ENCODE measurements at places on chromosomes 1 and 21.

- DNase-seq: peak; percentile 99
Observed at GRCh38 chr1:62436466-62437272, at the start of gene USP1. Gene USP1, plus strand, starts transcription at chr1:62437049. Its CDS starts 2,819 bp downstream, at chr1:62439868.

DNA sequence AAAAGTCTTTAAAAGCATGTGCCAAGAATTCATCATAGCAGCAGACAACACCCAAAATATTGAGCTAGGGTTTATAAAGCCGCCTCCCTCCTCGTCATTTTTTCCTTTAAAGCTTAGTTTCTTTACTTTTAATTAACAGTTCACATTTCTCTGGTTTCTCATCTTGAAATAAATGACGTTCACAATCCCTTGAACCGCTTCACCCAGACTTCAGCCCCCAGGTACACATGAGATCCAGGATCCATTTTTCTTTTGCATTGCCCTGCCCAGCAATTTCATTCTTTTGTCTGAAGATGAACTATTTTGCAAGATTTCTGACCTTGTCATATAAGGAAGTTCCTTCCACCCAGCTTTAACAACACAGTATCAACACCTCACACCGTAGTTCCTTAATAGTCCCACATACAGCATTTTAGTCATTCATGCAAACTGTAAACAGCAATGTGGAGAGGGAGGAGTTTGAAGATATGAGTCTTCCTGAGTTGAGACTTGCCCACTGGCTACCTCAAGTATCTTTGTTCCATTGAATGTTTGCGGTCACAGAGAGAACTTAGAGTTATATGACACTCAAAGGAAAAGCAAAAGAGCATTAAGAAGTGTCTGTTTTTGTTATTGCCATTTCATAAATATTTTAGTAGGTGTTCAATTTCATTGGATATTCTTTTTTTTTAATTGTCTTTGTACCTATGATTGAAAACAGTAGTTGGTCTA lies 35.3 kb upstream of the CACYBP start:
- DNase-seq: peak; percentile 78

DNA sequence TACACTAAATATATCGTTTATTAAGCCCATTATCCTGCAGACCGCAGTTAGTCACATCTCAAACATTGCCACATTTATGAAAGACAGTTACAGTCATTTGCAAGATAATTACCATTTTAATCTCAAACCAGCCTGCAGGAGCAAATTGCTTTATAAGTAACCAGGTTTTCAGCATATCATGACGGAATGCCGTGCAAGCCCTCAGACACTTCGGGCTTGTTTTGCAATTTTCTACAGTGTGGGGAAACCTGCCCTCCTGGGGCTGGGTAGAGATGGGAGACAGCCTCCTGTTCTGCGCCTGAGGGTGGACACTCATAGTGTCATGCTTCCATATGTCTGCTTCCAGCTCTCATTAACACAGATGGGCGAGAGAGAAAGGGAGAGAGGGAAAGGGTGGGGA lies 563.9 kb downstream of the NPHP4 start:
- DNase-seq: no peak

- DNase-seq: peak; percentile 60
Observed at GRCh38 chr1:174726167-174726879, 273.4 kb upstream of the CACYBP start.

DNA sequence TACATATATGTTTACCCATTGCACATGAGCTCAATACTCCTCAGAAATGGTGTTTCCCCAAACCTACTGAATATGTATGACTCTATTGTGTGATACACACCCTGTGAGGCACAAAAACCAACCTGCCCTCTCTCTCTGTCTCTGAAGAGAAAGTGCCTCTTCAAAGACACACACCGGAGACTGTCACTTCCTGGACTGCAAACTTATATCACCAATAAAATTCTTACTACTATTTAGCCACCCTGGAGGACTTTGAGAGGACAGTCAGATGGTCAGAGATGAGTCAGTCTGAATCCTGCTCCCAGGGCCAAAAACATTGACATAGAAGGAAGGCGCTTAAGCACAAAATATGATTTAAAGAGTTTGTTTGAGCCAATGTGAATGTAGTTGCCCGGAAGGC lies 110.4 kb downstream of the PPIAL4G start:
- no peak for DNase-seq

DNA sequence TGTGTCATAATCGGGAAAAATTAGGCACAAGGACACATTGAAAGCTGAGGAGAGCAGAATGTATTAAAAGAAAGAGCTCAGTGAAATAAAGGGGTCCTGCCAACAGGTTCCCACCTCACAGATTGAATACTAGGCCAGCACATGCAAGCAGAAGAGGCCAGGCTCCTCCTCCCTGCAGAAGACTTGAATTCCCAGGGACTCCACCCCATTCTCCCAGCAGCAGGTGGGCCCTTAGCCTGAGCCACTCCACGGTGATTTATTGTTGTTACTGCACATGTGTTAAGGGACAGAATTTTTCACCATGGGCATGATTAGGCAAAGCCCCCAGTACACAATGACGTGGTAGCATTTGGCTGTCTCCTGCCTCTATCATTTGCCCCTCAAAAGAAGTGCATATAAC lies 1844.7 kb downstream of the NCAM2 start:
- no peak for DNase-seq

DNA sequence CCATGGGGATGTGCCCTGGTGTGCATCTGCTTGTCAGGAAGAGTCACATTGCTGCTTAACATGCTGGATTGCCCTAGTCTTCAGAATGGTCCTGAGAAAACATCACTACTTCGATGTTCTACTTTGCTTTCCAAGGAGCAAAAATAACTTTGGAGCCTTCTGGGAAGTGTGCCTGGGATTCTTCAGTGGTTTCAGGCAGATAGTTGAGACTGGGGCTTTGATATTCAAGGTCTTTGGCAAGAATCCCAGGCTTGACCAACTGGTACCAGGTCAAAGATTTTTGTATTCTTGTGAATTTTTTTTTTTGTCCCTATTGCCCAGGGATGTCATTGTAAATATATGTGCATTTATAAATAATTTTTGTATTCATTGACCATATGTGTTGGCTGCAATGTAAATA lies 51.4 kb downstream of the LRIG2 start:
- no peak for DNase-seq

GRCh38 chr1:6056572-6056948 lies 10.9 kb downstream of the KCNAB2 start:
- no peak for DNase-seq

DNA sequence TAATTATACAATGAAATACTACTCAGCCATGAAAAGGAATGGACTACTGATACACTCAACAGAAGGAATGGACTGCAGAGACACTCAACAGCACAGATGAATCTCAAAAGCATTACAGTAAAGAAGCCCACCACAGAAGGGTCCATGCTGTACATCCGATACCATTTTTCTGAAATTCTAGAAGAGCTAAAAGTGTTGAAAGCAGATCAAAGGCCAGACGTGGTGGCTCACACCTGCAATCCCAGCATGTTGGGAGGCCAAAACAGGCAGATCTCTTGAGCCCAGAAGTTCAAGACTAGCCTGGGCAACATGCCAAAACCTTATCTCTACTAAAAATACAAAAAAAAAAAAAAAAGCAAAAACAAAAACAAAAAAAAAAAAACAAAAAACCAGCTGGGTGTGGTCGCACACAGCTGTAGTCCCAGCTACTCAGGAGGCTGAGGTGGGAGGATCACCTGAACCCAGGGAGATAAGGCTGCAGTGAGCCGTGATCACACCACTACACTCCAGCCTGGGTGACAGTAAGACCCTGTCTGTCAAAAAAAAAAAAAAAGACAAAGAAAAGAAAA lies 15.5 kb downstream of the PPP1R15B start:
- no peak for DNase-seq

DNA sequence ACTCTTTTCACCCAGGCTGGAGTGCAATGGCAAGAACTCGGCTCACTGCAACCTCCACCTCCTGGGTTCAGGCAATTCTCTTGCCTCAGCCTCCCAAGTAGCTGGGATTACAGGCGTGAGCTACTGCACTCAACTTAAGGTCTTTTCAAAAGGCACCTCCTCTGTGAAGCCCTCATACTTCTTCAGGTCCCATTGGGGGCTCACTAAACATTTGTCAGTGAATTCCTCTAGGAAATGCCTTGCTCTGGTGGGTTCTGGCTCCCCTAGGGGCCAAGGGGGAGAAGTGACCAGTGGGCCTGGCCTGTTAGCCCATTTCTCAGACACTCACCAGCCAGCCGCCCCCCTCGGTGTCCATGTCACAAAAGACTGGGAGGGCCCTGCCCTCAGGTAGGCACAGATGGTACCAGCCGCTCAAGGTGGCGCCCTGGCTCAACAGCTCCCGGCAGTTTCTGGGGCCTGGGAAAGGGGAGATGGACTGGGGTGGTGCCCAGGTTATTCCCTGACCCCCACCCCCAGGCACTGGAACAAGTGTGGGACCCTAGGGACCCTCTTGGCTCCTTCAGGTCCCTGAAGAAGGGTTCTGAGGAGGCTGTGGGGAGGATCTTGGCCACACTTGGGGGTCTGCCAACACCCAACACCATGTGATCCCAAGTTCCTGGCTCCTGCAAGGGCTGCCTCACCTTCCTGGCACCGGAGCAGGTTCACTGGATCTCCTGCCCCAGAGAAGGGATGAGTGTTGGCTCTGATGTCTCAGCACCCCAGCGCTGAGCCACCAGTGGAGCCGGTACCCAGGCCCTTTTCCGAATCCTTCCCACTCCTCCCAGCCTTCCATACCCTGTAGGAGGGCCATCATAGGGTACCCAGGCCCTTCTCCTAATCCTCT lies 1.6 kb downstream of the FCN3 start:
- DNase-seq: no peak

- DNase-seq: peak; percentile 84
Observed at GRCh38 chr1:110412576-110412975, 5.1 kb upstream of the LAMTOR5 start.

GRCh38 chr1:211336161-211336560 lies 9.5 kb downstream of the TRAF5 start:
- DNase-seq: peak; percentile 16

DNA sequence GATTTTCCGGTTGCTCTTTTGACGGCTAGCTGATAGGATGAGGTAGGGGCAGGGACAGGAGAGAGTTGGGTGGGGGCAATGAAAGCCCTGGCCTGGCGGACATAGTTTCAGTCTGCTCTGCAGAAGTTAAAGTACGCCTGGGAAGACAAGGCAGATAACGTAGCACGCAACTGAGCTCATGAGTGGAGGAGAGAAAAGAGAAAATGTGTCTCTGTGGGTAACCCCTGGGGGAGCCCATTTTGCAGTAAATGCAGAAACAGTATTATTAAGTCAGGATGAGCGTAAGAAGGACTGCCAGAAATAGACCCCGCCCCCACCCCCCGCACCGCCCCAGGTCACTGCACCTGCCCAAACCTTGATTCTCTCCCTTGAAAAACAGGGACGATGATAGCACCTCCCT lies 51.7 kb upstream of the TARBP1 start:
- no peak for DNase-seq

GRCh38 chr1:194228427-194228826 lies 1042.0 kb upstream of the B3GALT2 start:
- no peak for DNase-seq

- DNase-seq: no peak
Observed at GRCh38 chr1:209456878-209457277, 126.6 kb upstream of the CAMK1G start.

DNA sequence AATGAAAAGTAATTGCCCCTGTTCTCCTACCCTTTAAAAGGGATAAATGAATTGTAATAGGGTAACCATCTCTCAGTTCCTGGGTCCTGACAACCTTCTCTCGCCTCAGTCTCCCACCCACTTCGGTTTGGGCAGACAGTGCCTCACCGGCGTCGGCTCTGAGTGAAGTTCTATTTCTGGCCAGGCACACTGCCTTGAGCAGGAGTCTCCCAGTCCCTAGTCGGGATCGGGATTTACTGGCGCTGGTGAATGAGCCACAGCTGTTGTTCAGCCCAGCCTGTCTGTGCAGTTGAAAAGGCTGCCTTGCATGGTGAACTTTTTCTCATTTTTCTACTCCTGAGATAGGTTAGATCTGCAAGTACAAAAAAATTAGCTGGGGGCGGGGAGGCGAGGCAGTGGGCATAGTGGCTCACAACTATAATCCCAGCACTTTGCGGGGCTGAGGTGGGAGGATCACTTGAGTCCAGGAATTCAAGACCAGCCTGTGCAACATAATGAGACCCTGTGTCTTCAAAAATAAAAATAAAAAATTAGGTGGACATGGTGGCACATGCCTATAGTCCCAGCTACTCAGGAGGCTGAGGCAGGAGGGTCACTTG lies 7.4 kb downstream of the PLEKHM2 start:
- no peak for DNase-seq

- DNase-seq: peak; percentile 57
Observed at GRCh38 chr1:182588500-182589396, at the start of gene RNASEL. Gene RNASEL, minus strand, starts transcription at chr1:182589256. Its CDS starts 2,450 bp downstream, at chr1:182586806.

DNA sequence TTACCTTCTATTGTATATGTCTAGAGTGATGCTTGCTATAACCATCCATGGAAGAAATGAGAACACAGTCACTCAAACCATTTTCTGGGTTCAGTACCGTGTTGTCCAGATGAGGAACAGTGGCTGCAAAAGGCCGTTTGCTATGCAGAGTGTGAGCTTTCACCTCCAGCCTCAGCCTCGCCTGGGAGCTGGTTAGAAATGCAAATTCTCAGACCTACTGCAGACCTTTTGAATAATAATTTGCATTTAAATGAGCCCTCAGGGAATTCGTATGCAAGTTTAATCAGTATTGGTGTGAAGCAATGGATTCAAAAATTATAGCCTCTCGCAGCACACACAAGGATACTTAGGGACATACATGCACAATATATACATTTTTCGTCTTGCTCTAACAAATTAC lies 24.1 kb downstream of the KCNJ15 start:
- no peak for DNase-seq

DNA sequence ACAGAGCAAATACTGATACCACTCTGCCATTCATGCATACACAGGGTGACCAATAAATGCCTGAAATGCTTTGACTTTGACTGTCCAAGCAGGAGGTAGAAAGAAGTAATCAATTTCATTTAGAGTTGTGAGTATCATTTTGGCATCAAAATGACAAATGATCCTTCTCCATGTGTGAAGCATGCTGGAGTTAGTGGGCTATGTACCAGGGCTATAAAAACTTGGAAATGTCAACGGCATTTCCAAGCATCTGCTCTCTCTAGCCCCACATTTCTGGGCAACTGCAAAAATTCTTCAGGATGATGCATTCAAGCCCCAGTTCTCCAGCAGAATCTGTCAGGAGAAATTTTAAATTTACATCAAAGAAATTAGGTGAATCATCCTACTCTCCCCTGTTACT lies 208.4 kb upstream of the PTBP2 start:
- no peak for DNase-seq

DNA sequence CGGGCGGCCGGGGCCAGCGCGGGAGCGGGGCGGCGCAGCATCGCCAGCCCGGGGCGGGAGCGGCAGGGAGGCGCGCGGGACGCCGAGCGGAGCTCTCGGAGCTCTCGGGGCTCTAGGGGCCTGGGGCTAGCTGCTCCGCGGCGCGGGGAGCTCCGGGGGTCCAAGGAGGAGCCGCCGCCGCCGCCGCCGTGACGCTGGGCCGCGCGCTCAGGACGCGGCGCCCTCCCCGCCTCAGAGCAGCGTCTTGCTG lies 147 bp downstream of the CLSTN1 start:
- no peak for DNase-seq

GRCh38 chr1:217734973-217735372 lies 103.8 kb downstream of the SPATA17 start:
- no peak for DNase-seq

All from OCI-LY7 (cell line).